ENCODE measurements at places on chromosomes 11 and 22.

DNA sequence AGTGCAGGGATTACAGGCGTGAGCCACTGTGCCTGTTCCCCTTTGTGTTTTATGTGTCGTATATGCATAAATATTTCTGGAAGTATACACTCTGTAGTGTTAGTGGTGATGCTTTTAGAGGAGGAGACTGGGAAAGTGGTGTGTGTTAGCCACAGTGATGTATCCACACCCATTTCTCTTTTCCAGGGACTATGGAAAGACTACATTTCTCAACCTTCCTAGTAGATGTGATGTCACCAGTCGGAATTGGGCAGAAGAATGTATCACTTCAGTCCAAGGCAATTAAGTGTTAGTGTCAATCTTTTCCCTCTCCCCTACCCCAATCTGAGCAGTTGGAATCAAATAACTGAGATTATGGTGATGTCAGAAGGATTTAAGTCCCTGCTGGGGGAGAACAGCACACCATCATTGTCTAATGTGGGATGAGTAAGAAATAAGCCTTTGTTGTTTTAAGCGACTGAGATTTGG lies 5.8 kb upstream of the ATG16L2 start:
- no peak for DNase-seq

DNA sequence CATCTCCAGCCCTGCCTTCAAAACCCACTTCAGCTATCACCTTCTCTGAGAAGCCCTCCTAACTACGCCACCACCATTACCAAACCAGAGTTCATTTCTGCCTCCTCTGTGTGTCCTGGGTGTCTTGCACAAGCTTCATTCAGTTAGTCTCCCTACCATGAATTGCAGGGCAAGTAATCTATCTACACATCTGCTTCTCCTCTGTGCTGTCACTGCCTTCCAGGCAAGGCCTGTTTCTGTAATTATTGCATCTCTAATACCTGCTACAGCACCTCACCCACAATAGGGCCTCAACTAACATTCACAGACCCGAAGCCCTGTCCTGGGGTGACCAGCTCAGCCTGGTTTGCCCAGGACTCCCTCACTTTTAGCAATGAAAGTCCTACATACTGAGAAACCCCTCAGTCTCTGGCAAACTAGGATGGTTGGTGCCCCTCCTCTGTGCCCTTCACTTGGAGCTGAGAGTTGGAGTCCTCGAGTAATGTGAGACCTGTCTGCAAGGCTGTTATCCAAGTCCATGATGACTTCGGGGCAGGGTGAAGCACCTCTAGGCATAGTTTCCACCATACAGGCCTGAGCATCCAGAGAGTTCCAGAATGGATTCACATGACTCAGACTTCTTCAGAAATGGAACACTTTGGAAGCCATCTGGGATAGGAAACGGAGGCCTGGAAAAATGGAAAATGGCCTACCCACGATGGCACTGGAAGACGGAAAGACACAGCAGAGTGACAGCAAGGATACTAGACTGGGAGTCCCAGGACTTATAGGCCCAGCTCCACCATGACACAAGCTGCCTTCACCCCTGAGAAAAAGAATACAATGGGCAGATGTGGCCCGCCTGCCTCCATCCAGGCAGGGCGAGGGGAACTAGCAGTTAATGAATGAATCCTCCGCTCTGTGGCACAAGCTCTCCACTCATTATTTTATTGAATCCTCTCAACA lies 269.3 kb downstream of the BUD13 start:
- DNase-seq: no peak

- no peak for DNase-seq
Observed at GRCh38 chr11:104043142-104043541, 6.7 kb downstream of the DDI1 start.

DNA sequence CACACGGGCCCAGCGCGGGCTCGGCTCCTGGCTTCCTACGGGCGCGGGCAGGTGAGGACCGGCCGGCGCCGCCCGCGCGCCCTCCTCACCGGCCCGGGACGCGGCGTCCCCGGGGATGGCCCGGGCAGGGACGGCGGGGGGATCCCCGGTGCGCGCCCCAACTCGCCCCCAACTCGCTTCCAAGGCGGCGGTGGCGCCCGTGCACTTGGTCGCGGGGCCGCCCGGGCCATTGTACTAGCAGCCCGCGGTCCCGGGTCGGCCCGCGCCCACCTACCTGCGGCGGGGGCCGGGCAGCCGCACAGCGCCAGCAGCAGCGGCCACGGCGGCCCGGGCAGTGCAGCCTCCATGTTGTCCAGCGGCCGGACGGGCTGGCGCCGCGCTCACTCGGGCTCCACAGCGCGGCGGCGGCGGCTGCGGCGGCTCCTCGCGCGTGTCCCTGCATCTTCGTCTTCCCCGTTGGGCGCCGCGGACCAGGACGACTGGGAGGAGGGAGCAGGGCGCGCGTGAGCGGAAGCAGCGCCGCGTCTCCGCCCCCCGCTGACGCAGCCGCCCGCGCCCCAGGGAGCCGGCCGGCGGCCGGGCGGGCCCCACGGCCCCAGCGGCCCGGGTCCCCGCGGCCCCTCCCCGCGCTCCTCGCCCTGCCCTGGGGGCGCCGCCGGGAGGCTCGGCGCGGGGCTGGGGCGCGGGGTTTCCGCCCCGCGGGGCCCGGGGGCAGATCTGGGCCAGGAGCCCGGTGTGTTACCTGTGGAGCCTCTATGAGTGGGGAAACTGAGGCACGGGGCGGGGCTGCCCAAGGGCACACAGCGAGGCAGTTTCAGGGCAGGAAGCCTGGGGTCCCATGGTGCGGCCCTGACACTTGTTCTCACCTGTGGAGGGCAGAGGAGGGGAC lies 159.3 kb upstream of the GRK3 start:
- no peak for DNase-seq

- peak; percentile 87 for DNase-seq
Observed at GRCh38 chr22:46561435-46561905, 24.1 kb upstream of the CELSR1 start.

DNA sequence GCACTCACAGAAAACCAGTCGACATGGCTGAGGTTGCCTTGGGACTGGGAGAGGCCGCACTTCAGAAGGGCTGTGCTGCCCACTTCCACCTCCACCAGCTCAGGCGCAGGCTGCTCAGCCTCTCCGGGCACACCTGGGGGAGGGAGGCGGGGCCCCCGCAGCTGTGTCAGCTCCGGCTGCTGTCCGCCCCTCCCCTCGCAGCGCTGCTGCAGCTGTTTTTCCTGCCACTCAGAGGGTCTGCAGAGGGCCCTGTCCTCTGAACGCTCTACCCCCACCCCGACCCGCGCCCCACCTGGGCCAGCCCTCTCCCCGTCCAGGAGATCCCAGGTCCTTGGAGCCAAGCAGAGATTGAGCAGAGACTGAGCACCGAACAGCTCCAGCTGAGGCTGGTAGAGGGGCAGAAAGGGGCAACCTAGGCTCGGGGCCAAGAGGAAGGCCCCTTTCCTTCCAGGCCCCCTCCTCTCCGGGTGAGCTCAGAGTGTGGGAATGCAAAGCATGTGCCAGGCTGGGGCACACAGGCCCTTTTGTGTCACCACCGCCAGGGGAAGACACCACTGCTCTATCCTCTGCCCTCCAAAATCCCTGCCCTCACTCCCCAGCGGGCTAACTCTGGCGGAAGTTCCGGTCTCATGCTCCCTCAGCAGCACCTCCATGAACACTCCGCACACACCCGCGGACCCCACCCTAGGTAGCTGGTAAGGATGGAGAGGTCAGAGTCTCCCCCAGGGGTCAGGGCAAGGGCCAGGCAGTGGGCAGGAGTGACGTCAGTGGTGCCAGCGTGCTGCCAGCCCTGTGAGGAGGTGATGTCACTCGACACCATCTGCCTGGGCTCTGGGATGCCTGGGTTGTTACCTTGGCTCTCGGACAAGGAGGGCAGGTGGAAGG lies 1.6 kb downstream of the MCAM start:
- DNase-seq: no peak

GRCh38 chr11:109140857-109141515 lies 281.0 kb upstream of the C11orf87 start:
- no peak for DNase-seq

- DNase-seq: peak; percentile 38
Observed at GRCh38 chr11:120125024-120125423, 12.9 kb downstream of the TRIM29 start.

- DNase-seq: no peak
Observed at GRCh38 chr11:64842366-64842759, 2.1 kb downstream of the CDC42BPG start.

DNA sequence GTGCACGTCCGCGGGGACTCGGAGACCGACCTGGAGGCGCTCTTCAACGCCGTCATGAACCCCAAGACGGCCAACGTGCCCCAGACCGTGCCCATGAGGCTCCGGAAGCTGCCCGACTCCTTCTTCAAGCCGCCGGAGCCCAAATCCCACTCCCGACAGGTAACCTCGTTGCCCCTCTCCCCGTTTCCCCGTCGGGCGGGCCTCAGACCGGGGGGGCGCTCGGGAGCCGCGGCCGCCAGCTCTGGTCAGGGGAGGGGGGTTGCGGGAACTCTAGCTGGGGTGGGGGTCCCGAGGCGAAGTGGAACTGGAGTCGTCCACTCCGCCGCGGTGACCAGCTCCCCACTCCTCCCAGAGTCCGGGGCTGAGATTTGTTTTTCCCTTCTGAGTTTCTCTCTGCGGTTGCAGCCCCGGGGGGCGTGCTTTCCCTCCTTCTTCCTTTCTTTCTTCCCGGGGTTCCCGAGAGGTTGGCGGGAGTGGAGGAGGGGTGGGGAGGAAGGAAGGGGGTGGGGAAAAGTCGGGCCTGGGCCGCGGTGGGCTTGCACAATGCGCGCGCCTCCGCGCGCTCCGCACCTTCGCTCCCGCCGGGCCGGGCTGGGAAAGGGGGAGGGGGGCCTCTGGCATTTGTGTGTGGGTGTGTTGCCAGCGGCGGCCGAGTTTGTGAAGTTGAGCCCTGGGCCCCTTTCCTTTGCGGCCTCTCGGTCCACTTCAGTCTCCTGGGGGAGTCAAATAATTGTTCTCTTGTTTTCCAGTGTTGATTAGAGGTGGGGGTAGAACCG lies 952 bp downstream of the YAP1 start:
- no peak for DNase-seq

Measured in HCT116 (cell line).